Cortex of kidney (tissue), 1 donor: ENCODE measurements at places on chromosomes 5 and 9.

GRCh38 chr5:89246864-89247263 is 363.9 kb upstream of the MEF2C start:
- DNase-seq = no peak

- no peak for DNase-seq
These were observed 102.0 kb downstream of the OLFM1 start for GRCh38 chr9:135189497-135189896.

- DNase-seq = no peak
These were observed 16.2 kb downstream of the GDNF start for GRCh38 chr5:37823433-37824152.

- DNase-seq = no peak
These were observed 13.4 kb upstream of the VPS13A start for GRCh38 chr9:77163884-77164283.

- DNase-seq = no peak
These were observed 526.5 kb upstream of the NUDT12 start for GRCh38 chr5:104088876-104089778.

- DNase-seq = no peak
These were observed 71.3 kb downstream of the LIX1 start for GRCh38 chr5:97071101-97071500.

DNA sequence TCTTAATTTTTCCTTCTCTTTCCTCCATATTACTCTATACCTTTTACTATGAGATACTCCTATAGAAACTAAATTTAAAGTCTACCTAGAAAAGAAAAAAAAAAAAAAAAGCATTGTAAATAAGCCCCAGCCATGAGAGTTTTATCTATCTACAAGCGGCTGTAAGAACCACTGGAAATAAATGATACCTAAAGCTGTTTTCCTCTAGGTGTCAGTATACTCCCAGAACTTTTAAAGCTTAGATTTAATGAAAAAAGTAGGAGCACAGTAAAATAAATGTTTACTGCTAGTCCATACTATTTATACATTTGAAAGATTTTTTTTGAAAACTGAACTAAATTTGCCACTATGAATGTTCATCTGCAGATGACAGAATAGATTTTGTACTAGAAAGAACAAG is 26.2 kb downstream of the TYRP1 start:
- no peak for DNase-seq
